ENCODE measurements at places on chromosomes 3 and 15.

DNA sequence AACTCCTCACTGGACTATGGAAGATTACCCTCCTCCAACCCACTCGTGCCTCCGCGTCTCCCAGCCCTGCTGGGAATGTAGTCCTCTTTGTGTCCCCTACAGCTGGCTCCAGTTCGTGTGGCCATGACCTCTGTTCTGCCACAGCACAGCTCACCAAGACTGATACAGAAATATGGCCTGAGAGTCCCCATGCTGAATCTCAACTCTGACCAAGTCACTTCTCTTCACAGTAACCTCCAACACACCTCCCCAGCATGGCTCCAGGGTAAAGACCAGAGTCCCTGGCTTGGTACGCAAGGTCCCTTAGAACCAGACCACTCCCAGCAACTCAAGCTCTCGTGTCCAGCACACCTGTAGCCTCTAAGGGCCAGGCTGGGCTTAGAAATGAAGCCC, 2.3 kb upstream of the COL7A1 start:
- DNase-seq, result no peak

DNA sequence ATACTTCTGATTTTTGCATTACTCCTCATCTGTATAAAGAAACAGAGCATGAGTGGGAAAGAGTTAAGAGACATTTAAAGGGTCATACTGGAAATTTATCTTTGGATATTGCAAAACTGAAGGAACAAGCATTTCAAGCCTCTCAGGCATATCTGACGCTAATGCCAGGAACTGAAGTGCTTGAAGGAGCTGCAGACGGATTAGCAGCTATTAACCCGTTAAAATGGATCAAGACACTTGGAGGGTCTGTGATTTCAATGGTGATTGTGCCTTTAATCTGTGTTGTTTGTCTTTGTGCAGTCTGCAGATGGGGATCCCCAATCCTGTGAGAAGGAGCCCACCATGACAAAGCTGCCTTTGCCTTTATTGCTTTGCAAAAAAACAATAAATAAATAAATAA, 202.5 kb upstream of the UBE3A start:
- DNase-seq, result no peak

DNA sequence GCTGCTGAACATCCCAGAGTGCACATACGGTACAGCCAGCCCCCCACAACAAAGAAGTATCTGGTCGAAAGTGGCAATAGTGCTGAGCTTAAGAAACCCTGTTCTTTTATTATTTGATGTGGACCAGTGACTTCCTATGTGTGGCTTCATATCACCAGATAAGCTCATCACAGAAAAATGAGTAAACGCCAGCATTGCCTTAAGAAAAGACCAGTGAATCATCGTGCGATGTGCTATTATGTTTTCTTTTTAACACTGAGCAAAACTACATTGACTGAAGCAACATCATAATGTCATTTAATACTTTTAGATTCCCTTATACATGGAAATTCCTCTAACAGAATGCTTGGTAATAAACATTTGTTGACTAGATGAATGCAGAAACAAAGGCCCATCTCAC, 45.2 kb upstream of the ARRDC4 start:
- no peak for DNase-seq

DNA sequence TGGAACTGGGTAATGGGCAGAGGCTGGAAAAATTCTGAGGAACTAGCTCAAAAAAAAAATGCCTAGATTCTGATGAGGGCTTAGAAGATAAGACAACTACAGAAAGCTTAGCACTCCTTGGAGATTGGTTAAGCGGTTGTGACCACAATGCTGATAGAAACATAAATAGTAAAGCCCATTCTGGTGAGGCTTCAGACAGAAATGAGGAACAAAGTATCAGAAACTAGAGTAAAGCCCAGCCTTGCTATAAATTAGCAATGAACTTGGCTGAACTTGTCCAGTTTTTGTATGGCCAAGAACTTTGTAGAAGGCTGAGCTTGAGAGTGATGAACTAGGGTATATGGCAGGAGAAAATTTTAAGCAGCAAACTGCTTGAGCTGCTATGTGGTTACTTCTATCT, 25.4 kb downstream of the GOLGB1 start:
- DNase-seq, result no peak

GRCh38 chr3:45786801-45787495, 9.4 kb downstream of the SLC6A20 start:
- DNase-seq, result no peak

GRCh38 chr3:71924721-71925120, 139.8 kb upstream of the PROK2 start:
- DNase-seq, result no peak

GRCh38 chr3:27557411-27557810, 73.2 kb upstream of the SLC4A7 start:
- DNase-seq, result peak; percentile 39

DNA sequence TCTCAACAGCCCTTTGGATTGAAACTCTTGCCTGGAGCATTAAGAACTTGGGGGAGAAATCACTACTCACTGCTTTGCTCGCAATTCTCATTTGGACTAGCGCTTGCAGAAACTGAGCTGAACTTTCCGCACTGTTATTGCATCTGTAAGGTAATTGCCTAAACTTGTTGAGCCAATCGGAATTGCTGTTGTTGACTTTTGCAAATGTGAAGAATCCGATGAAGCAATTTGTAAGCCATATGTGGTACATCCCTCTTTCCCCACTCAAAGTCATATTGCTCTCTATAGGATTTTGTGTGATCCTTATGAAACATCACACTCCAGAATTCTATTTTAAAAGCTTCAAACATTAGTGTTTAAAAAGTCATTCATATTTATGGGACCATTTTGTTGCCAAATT, 191.7 kb upstream of the GBE1 start:
- DNase-seq, result no peak

DNA sequence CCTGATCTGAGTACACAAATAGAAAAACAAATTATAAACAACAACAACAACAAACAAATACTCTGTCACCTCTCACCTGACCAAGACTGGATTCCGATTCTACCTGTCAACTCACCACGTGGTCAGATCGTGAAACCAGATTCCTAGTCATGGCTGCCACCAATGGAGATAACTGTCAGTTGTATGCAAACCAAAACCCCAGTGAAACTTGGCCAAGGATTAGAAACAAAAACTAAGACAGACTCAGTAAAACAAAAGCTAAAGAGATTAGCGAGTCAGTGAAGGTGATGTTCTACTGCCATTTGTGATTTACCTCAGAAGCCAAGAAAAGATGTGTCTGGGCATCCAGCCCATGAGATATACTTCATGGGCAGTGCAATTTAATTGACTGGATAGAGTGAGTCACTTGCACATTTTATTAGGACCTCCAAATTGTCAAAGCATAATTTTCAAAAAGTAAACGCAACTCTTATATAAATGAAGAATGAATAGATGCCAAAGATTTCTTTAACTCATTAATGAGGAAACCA, 31.1 kb downstream of the PHLDB2 start:
- no peak for DNase-seq

DNA sequence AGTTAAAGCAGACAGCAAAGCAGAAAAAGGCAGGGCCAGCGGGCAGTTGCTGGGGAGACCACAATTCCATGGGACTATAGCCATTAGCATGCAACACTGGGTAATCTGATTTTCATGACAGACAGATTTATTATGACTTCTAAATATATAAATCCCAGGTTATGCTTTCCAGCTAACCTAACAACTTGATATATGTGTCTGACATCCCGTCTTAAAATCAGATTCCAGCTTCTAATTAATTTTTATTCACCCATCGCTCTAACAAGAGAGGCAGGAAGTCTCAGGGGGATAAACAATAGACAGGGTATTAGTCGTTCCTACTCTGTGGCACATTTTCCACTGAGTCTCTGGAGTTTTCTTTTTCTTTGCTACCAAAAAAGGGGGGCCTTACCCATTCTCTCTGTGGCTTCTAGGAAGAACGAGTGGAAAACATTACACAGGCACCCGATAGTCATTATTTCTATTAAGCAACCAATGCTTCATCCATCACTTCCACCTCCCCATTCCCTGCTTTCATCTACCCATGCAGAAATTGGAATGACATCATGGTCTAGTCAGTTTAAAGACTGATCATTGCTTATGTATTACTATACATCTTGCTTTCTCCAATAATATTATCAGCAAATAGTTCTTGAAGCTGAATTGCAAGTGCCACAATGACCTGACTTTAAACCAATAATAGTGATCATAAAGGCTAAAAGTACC, 173.1 kb downstream of the FHIT start:
- no peak for DNase-seq

DNA sequence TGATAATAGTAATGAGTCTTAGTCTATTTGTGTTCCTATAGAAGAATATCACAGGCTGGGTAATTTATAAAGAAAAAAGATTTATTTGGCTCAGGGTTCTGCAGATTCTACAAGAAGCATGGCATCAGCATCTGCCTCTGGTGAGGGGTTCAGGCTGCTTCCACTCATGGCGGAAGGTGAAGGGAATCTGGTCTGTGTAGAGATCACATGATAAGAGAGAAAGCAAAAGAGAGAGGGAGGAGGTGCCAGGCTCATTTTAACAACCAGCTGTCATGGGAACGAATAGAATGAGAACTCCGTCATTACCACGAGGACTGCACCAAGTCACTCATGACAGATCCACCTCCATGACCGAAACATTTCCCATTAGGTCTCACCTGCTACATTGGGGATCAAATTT, 664.0 kb upstream of the SGO1 start:
- DNase-seq, result no peak

DNA sequence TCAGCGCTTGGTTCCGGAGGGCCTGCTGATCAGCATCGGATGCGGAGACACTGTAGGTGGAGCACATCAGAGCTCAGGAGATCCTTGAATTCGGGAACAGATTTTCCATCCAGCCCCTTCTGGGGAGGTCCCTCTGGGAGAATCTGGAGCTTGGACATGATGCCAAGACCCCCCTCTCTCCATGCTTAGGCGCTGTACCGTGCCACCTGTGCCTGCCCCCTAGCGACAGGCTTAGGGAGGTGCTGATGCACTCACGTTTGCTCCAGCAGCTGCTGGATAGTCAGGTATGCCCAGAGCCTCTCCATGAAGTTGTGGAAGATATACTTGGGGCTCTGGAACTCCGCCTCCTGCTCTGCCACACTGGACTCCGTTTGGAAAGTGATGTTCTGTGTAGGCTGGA, 9.7 kb downstream of the ITIH4 start:
- no peak for DNase-seq

GRCh38 chr15:43299411-43299810, 31.0 kb downstream of the LCMT2 start:
- no peak for DNase-seq

- peak; percentile 85 for DNase-seq
Observed at GRCh38 chr15:36778531-36778930, 199.1 kb downstream of the CDIN1 start.

DNA sequence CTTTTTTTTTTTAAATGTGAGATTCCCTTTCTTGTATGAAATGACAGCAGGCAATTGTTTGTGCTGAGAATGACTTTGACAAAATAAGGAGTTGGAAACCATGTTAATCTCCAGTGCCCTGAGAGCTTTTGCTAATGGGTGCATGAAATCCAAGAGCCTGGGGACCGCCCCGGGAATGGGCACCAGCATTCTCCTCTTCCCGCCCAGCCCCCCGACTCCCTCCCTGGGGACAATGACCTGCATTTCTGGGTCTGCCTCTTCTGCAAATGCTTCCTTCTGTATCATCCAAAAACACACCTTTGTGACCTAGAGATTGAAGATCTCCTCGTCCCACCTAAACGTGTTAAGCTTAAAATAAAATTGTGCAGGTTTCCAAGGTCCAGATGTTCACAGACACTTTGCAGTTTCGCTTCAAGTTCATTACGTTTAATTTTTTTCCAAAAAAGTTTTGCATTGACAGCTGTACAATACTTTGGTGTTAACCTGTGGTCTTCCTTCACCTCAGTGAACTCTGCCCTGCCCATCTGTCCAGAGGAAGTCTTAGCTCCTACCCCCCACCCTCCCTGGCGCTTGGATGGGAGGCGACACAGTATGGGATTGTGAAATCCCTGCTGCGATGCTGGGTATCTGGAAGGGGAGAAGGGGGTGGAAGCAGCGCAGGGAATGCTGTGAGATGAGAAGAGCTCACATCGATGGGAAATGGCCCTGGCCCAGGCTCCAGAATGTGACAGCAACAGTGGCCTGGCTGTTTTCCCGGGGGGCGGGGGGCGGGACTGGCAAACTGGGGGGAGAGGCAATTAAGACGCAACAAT, 50.1 kb downstream of the TLE3 start:
- DNase-seq, result no peak

DNA sequence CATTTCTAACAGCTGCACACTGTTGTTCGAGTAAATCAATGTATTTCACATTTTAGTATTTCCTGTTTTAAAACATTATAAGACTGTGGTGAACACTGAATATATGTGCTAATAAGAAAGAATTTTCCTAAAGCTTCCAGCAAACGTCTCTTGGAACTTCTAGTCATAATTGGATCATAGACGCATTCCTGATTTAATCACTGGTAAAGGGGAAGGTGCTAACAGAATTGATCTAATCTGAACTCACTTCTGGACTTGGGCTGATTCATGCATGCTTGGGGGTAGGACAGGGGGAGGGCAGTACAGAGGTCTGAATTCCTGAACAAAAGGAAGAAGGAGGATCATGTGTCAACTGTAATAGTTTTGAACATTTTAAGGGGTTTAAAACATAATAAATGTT, 7.3 kb upstream of the LEKR1 start:
- no peak for DNase-seq

DNA sequence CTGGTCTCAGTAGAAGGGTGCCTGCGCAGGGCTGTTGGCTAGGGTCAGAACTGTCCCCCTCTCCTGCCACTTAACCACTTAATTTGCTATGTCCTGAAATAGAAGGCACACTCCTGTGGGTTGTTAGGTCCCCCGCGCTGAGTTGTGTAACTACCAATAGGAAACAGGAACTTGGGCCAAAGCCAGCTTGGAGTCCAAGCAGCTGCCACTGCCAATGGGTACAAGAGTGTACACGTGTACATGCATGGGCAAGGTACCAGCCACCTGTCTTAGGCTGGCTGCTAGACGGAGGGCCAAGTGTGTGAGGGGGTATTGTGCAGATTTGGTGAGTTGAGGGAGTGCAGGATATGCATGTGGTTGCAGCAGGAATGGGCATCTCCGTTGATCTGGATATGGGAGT, 29.7 kb upstream of the POLG start:
- DNase-seq, result no peak

- no peak for DNase-seq
Observed at GRCh38 chr3:99938270-99938911, 120.7 kb downstream of the CMSS1 start.

Measured in muscle of back (tissue), 13 donors.